ENCODE measurements at places on chromosomes 6 and 20.

DNA sequence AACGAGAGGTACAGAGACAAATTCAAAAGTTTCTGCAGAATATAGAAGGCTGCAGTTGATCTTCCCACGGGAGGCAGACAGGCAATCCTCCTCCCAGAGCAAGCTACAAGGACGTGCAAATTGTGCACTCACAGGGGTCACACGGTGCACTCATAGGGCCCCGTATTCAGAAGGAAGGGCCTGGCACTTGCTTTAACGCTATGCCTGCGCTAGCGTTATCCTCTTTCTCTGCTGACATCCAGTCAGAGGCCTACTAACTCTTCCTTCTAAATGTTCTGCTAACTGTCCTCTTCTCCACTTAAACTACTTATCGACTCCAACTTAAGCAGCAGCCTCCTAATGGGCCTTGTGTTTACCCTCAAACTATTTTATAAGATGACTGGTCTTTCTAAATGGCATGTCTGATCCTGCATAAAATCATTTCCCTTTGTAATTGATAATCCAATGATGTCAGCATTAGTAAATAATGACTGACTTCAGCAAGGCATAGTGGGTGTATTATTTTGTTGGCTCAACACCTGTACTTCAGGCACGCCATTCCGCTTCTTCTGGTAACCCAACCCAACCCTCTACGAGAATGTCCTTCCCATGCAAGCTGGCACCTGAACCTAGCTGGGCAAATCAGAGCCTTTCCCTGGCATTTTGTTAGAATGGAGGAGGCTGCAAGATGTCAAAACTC is 2.2 kb downstream of the IFNGR1 start:
- DNase-seq, result no peak

GRCh38 chr6:138821519-138821918 is 25.6 kb downstream of the ECT2L start:
- no peak for DNase-seq

DNA sequence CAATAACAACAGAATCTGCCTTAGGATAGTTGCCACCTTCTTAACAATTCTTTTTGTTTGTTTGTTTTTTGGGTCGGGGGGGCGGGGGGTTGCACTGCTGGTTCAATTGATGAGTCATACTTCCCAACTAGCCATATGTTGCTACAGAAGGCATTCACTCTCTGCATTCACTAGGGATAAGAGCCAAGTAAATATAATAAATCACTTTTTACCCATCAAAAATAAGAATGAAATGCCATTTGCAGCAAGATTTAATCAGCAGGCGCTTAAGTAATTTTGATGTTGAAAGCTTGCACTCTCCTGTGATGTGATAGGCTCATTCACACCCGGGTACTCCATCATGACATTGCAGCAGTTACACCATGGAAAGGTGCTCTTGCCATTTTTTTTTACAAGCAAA is 209.8 kb downstream of the HIVEP2 start:
- no peak for DNase-seq

GRCh38 chr6:168785720-168786511 is 344.9 kb downstream of the SMOC2 start:
- no peak for DNase-seq

DNA sequence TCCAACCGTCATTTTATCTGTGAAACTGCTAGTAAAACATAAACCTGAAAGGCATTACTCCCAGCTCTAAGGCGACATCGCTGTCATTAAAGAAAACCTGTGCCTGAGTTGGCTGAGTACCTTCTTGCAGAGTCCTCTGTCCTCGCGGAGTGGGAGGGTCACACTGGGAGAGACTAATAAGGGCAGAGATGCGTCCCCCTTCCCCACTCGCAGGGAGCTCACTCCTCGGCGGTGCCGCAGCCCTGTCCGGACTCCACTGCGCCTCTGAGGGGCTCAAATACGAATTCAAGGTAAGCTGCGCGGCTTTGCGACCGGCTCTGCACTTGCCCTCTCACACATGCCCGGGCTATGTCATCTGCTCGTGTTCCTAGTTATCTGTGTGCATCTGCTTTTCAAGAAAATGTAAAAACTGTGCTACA is at the start of gene COL19A1:
TSS of gene COL19A1 (plus strand) at position 206 of the 419 bp plus-strand sequence. CDS start 13,012 bp downstream, outside the sequence.
- DNase-seq, result peak; percentile 29

DNA sequence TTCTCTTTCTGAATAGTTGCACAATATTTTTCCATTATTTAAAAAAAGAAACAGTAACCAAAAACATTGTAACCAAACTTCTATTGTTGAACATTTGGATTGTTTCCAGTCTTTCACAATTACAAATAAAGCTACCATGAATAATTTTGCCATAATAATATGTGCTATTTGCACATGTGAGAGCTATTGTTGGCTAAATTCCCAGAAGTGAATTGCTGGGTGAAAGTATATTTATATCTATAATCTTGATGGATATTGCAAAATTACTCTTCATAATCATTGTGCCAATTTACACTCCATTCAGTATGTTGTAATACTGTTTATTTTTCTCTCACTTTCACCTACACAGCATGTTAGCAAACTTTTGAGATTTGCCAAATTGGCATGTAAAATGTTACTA is 36.6 kb upstream of the SLC22A16 start:
- DNase-seq, result no peak

GRCh38 chr6:19632786-19633185 is 204.4 kb upstream of the ID4 start:
- no peak for DNase-seq

DNA sequence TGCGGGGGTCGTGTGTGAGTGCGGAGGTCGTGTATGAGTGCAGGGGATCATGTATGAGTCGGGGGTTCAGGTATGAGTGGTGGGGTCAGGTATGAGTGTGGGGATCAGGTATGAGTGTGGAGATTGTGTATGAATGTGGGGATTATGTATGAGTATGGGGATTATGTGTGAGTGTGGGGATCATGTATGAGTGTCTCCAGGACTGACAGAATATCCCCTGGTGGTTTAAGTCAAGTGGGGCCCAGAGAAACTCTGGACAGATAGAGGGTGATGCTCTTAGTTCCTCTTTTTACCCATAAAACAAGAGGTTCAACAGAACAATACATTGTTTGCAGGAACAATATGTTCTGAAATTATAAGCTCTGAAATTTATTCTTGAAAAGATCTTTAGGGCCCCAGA is 131.9 kb downstream of the UST start:
- DNase-seq, result no peak

GRCh38 chr6:97049253-97050011 is 124.9 kb downstream of the KLHL32 start:
- DNase-seq, result no peak

DNA sequence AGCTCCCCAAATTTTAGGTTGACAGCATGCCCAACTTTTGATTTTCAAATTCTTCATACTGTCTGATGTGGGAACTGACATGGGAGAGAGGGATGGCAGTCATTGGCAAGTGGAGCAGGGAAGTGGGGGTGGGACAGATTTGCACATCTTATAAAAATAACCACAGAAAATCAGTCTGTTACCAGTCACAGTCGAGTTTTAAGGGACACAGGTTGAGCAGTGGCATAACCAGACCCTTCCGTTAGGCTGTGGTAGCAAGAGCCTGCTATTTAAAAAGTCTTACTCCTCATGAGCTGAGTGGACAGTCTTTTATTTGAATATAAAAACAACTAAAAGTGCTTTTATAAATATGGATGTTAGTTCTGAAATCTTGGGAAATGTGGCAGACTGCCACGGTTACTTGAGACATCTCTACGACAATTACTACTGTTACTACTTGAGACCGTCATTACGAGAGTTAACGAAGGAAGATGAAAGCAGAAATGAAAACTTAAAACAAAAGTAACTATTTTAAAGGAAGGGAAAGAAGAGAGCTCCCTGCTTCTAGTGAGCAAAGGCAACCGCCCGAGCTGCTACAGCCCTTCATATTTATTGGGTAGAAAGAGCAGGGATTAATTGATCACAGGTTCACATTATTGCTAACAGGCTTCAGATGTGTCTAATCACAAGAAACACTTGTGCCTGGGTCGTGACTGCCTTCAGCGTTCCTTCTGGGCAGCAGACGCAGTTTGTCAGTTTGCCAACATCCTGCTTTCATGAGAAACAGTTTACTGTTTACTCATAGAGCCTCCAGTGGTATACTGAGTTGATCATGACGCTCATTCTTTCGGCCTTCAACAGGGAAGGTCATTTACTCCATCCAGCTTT is 71.3 kb downstream of the EFHC1 start:
- DNase-seq, result no peak

GRCh38 chr20:49635866-49636265 is 67.9 kb upstream of the PTGIS start:
- no peak for DNase-seq

- no peak for DNase-seq
Measured at GRCh38 chr20:17676942-17677341, 5.1 kb downstream of the RRBP1 start.

GRCh38 chr6:79233611-79234149 is 802 bp downstream of the HMGN3 start:
- DNase-seq, result peak; percentile 70

- no peak for DNase-seq
Measured at GRCh38 chr6:165701564-165702354, 38.7 kb upstream of the PDE10A start.

DNA sequence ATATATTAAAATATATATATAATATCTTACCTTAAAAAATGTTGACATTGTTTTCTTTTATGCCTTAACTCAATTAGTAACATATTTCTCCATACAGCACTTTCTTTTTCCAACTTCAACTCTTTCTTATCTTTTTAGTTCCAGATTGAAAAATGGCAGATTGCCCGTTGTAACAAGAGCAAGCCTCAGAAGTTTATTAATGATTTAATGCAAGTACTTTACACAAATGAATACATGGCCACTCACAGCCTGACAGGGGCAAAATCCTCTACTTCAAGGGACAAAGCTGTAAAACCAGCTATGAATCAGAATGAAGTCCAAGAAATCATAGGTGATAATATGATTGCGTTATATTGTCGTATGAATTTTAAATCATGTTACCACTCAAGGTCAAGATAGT is 29.4 kb upstream of the KIAA1586 start:
- no peak for DNase-seq

GRCh38 chr6:105872249-105872648 is 213.9 kb upstream of the PRDM1 start:
- DNase-seq, result peak; percentile 14

GRCh38 chr6:16717275-16717942 is 43.9 kb downstream of the ATXN1 start:
- DNase-seq, result no peak

- DNase-seq, result no peak
Measured at GRCh38 chr6:37093728-37094069, 76.3 kb upstream of the PIM1 start.

DNA sequence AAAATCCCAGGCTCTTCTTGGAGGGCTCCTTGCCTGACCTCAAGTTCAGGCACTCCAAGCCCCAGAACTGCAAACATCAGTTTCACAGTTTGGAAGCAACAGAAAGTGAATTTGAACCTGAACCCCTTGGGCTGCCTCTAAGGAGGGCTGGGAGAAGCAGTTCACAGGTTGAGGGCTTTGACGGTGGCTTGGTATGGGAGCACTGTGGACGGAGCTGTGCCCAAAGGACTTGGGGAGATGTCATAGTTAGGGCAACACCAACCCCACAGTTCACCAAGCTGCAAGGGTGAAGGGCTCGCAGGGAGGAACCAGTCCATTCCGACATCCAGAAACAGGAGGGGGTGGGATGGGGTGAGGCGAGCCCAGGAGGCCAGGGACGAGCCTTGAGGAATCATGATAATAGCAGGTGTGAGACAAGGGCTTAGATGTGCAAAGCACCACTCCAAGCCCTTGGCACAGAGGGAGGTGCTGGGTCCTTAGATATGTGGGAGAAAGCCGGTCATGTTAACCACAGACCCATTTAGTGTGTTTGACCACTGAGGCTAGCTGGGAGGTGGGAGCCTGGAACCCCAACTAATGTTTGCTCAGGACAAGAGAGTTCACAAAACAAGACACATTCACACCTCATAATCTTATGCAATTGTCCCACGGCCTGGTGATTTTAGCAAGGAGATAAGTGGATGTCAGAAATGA is 4.3 kb downstream of the CEBPB start:
- DNase-seq, result no peak

DNA sequence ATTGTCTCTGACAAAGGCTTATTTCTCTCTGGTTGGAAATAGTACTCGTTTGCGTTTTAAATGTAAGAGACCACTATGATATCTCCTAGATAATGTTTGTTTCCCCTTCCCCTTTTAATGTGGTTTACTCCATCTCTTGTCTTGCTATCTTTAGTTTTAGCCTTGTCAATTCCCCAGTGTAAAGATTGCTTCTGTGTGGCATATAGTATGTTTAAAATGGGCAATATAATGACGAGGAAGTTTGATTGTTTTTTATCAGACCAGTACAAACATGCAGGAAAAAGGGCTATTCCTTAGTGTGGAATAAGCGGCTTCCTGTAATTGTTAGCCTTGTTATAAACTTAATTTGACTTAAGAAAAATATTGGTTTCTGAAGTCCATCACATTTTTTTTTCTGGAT is 3.1 kb downstream of the QKI start:
- DNase-seq, result no peak

DNA sequence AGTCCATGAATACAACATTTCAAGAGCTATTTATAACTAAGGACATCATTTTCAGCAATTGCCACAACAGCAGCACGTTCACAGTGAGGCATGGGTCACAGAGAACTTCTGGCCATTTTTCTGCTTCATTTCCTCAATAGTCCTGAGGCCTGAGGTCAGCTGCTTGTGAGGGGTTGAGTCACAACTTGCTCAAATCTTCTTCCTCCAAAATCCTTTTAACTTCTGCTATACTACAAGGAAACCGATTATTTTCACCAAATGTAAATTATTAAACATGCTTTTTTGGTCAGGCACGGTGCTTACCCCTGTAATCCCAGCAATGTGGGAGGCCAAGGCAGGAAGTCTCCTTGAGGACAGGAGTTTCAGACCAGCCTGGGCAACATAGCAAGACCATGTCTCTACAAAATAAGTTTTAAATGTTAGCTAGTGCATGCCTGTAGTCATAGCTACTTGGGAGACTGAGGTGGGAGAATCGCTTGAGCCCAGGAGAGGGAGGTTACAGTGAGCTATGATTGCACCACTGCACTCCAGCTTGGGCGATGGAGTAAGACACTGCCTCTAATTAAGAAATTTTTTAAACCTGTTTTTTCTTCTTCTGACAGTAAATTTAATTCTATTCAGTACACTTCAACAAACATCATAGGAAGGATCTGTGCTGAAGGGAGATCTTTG is 11.1 kb upstream of the SLC16A10 start:
- no peak for DNase-seq

GRCh38 chr6:158939255-158940159 is 60.5 kb downstream of the RSPH3 start:
- DNase-seq, result no peak

DNA sequence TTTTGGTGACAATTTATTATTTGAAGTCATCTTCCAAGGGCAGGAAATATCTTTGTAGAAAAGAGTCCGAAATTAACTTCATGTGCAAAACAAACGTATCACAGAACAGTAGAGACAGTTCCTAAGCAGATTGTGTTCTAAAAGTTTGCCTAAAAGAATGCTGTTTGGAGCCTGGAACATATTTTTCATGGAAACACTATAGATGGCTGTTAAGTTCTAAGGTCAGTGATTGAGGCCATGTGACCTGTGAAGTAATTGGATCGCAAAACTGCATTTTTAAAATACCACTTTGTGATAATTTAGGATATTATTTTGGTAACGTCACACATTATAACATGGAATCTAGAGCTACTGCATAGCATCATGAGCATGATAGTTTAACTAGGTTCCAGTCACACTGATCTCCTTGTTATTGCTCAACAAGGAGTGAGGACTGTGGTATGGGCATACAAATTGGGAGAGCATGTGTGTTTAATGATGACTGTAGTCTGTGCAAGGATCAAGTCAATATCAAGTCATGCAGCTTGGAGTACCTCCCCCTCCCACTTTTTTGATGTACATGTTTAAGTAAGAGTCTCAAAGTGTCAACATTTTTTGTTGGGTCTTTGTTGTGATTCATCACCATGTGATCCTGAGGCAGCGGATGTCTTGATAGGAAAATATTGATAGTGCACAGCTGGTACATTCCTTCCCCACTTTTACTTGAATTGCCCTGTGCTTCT is 609.3 kb upstream of the CITED2 start:
- no peak for DNase-seq
